ENCODE measurements at places on chromosomes 16 and 17. TPM values are rescaled to one million over a fixed set of nuclear protein-coding genes. Genes with fewer than 3 reads are reported as not detected.

Gene KRT32
- total RNA-seq = not detected

Gene C16orf95
- 5.0 TPM for total RNA-seq

Gene OR1A1
- not detected for total RNA-seq

Gene C16orf96
- total RNA-seq = 0.25 TPM

Gene SLC13A2
- 0.25 TPM for total RNA-seq

Gene DNASE1L2
- total RNA-seq = 0.37 TPM

Gene MRPS7
- 24.1 TPM for total RNA-seq

Gene KRTAP4-9
- total RNA-seq = not detected

Gene GNG13
- total RNA-seq = not detected

Gene P2RX1
- 0.75 TPM for total RNA-seq

Gene CLEC10A
- total RNA-seq = 3.8 TPM

Gene SETD6
- total RNA-seq = 6.9 TPM

Gene ZNF207
- total RNA-seq = 74.0 TPM

Gene MED9
- total RNA-seq = 8.4 TPM

Gene FAM83G
- total RNA-seq = 25.0 TPM

Gene CDH8
- total RNA-seq = 0.09 TPM

Gene KCNG4
- not detected for total RNA-seq

Gene KRTAP4-3
- total RNA-seq = not detected

Gene ACE
- total RNA-seq = 2.1 TPM

Gene GRAP
- 4.4 TPM for total RNA-seq

Gene MYL4
- not detected for total RNA-seq

Gene PTGES3L
- total RNA-seq = 0.08 TPM

Gene CALCOCO2
- 64.9 TPM for total RNA-seq

Gene RAC3
- total RNA-seq = 6.3 TPM

Gene ENPP7
- 1.7 TPM for total RNA-seq

Gene SLFN12
- total RNA-seq = 3.5 TPM

Gene CES3
- total RNA-seq = 0.19 TPM

Gene CCL23
- total RNA-seq = 1.9 TPM

Gene FOXN1
- not detected for total RNA-seq

Gene IGSF6
- total RNA-seq = 27.3 TPM

Gene SLC52A1
- not detected for total RNA-seq

Gene DPEP1
- total RNA-seq = 0.65 TPM

Gene TUBG1
- total RNA-seq = 12.5 TPM

Gene WNT3
- total RNA-seq = 4.3 TPM

Gene GPS1
- 66.3 TPM for total RNA-seq

Gene CACNG3
- total RNA-seq = not detected

Gene RSKR
- total RNA-seq = 1.8 TPM

Gene RPL26
- 1,192 TPM for total RNA-seq

Gene MYO18A
- total RNA-seq = 81.6 TPM

Gene NOD2
- 1.3 TPM for total RNA-seq

Gene RFNG
- 23.7 TPM for total RNA-seq

Gene OTOP2
- not detected for total RNA-seq

Gene FAM117A
- 39.3 TPM for total RNA-seq

Gene WNT9B
- 0.14 TPM for total RNA-seq

Gene MEFV
- total RNA-seq = 1.2 TPM

Gene TBC1D3D
- not detected for total RNA-seq

Gene AATK
- 2.3 TPM for total RNA-seq

Gene WSCD1
- 3.8 TPM for total RNA-seq

Measured in liver (tissue), 10 donors.